Smooth muscle cell of the pulmonary artery (primary cell): ENCODE measurements at places on chromosomes 6 and 20. TPM values are rescaled to one million over a fixed set of nuclear protein-coding genes. Genes with fewer than 3 reads are reported as not detected.

GTPBP2 gene
- total RNA-seq, result 63.2 and 80.7 TPM in 2 replicates

SOX4 gene
- 11.7 and 34.2 TPM in 2 replicates for total RNA-seq

EDN3 gene
- not detected in 2 replicates for total RNA-seq

PRND gene
- not detected in 2 replicates for total RNA-seq

SRMS gene
- total RNA-seq, result not detected in 2 replicates

TBC1D7 gene
- 14.9 and 17.6 TPM in 2 replicates for total RNA-seq

WFDC12 gene
- total RNA-seq, result not detected in 2 replicates
